Fibroblast of lung (primary cell): ENCODE measurements at places on chromosomes 6 and 20. TPM values are rescaled to one million over a fixed set of nuclear protein-coding genes. Genes with fewer than 3 reads are reported as not detected.

TSPO2 gene
- total RNA-seq = not detected in 2 replicates

TRPC4AP gene
- total RNA-seq = 52.9 and 63.1 TPM in 2 replicates

BICRAL gene
- 4.9 and 6.9 TPM in 2 replicates for total RNA-seq

SOX18 gene
- total RNA-seq = not detected in 2 replicates

EPB41L1 gene
- 10.3 and 17.0 TPM in 2 replicates for total RNA-seq

PAX1 gene
- not detected in 2 replicates for total RNA-seq

CRISP3 gene
- not detected in 2 replicates for total RNA-seq

PRSS35 gene
- total RNA-seq = 5.1 and 6.8 TPM in 2 replicates

STX11 gene
- 0.26 and 0.33 TPM in 2 replicates for total RNA-seq

SLC13A3 gene
- total RNA-seq = 4.1 and 5.6 TPM in 2 replicates

TTLL9 gene
- not detected in 2 replicates for total RNA-seq
